ENCODE measurements at places on chromosomes 2 and 18.
A peak's percentile ranks its signal among the peaks of the same experiment; 100 is the strongest.

DNA sequence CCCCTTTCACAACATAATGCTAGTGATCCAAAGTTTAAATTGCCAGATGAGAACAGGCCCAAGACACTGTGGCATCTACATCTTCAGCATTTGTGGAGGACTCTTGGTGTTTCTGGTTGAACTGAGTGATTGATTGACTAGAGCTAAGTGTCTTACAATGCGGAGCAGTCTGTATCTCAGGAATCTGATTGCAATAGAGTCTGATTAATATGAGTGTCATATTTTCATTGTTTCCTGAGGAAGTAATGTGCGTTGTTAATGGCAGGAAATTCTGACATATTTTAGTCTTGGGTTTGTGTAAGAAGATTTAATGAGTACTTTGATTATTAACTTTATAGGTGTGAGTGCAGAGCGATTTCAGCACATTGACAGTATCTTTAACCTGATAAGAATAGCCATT, 82.0 kb upstream of the PROKR1 start:
- no peak for DNase-seq

GRCh38 chr18:8406186-8406867, 202.9 kb upstream of the RAB12 start:
- no peak for DNase-seq

- DNase-seq, result no peak
These were observed 92.6 kb upstream of the ITGA4 start for GRCh38 chr2:181364492-181365170.

DNA sequence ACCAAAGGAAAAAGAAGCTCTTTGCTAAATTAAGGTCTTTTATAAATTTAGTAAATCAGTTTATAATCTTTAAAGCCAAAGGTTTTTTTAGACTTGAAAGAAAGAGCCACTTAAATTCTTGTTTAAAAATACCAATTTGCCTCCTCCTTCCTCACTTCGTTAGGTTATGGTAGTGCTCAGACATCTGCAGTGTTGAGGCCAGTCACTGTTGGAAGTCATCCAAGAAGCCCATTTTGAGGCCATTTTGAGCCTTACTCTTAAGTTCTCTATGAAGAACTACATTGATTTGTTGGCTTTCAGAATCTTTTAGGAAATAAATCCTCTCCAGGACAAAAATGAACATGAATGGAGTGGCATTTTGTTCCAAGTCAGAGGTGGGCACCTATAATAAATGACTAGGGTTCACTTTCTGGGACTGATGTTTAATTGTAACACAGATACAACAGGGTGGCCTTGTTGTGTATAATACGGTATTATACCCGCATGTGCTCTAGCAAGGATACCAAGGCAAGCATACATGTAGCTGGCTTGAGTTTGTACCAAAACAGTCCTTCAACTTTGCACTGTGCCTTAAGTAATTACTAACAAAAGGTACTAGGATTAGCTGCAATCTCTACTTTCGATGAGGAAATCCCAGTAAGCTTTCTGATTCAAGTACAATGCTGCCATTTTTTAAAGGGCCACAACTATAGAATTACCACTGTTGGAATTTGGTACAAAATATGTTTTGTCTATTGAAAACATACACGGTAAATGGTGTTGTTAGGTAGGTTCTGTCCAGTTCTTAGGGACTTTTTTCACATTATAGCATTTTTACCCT, 22.8 kb downstream of the SLC66A3 start:
- DNase-seq, result no peak

GRCh38 chr2:209253544-209253943, 170.3 kb upstream of the MAP2 start:
- no peak for DNase-seq

DNA sequence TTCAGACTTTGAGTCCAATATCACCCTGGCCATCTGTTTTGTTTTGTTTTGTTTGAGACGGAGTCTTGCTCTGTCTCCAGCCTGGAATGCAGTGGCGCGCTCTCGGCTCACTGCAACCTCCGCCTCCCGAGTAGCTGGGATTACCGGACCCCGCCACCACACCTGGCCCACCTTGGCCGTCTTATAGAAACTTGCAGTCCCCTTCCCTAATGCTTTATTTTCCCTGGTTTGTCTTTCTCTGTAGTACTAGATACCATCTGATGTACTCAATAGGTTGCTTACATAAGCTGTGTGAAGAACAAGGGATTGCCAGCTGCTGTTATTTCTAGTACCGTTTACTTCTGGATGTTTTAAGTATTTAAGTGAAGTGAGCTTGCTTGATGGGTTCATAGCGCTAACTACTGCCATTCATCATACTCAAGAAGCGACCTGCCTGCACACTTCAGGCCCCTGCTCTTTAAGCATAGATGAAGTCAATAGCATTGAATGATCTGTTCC, 1.2 kb downstream of the RPL31 start:
- DNase-seq, result peak; percentile 11

GRCh38 chr2:234001380-234002160, 48.9 kb upstream of the SPP2 start:
- DNase-seq, result peak; percentile 27

- DNase-seq, result no peak
These were observed 29.2 kb upstream of the KCNS3 start for GRCh38 chr2:17849275-17849674.

DNA sequence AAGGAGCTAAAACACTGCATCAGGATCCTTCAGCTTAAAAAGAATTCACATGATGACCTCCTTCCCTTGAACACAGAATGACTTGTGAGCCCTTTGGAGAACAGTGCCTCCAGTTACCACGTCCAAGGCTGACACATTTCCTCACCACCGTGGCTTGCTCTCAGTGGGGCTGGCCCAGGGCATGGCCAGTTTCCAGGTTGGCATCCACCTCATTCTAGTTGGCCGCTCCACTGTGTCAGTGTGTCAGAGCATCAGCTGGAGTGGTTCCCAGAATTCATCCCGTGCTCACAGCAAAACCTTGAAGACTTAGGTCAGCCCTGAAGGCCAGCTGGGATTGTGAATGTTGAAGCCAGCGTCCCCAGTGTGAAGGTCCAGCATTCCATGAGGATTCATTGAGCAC, 158.5 kb downstream of the INSIG2 start:
- no peak for DNase-seq

DNA sequence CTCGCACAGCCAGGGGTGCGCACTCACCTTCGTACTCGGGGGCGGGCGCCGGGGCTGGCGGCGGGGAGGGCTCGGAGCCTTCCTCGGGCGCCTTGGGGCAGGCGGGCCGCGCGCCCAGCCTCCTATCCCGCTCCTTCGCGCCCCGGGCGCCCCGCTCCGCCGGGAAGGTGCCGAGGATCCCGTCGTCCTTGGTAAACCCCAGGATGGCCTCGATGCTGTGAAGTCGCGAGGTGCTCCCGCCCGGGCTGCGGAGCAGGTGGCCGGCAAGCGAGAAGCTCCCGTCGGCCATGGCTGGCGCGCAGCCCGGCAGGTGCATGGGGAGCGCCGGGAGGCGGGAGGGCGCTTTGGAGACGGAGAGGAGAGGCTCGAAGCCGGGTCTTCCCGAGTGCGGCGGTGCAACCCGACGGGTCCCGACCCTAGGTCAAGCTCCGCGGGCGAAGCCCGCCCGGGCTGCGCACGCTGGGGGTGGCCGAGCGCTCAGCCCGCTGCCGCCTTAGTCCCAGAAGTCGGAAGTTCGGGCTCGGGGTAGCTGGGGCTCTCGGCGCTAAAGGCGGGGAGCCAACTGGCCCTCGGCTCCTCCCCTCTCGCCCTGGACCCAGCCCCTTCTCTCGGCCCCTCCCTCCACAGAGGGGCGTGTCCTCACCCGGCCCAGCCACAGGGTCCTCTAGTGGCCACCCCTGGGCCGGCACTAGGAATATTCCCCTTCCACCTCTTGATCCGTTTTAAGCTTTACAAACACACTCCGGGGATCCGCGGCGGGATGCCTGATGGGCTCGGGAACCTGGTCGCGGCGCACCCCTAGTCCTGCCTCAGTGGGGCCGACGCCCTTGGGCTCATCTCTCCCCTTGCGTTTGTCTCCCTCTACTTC, at the start of gene RAX:
Gene RAX (minus strand): TSS at position 564 of the 868 bp plus-strand sequence. CDS start 248 bp downstream, at position 316.
- no peak for DNase-seq

- DNase-seq, result no peak
These were observed 1148.1 kb upstream of the FANCL start for GRCh38 chr2:59389240-59389639.

DNA sequence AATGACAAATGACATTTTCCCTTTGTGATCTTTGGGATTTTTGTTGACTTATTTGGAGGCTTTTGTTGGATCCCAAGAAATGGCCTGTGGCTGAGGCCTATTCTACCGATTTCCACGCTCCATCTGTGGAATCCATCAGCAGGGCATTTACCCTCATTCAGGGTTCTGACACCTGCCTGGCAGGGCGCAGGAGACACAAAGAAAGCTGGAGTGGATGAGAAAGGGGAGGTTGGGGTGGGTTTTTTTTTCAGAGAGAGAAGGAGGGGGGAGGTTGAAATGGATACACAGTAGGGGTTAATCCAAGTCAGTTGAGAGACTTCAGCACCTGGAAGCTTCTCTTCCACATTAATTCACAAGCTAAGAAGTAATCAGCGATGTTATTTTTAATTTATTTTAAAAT, 59.7 kb downstream of the PAX3 start:
- no peak for DNase-seq

- no peak for DNase-seq
These were observed 61.3 kb downstream of the PKP4 start for GRCh38 chr2:158518084-158518483.

- DNase-seq, result no peak
These were observed 44.0 kb downstream of the SDC1 start for GRCh38 chr2:20180676-20181648.

DNA sequence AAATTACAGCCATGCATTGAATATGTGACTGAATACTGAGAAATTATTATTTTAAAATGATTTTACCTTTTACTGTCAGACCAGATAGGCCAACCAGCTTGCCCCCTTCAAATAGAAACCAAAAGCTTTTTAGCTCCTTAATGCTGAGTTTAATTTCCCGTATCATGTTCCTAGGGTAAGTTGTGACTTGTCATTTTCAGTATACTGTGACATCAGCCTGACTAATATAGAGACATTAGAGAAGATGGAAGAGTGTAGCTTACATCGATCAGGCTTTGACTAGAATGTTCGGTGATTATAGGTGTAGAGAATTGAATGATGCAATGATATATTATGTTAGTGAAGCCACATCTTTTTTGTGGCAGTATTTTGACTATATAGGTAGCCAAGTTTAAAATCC, 50.6 kb upstream of the ZEB2 start:
- no peak for DNase-seq

- no peak for DNase-seq
These were observed 37.1 kb downstream of the B4GALT6 start for GRCh38 chr18:31647127-31647753.

- DNase-seq, result no peak
These were observed 2.4 kb downstream of the TRABD2A start for GRCh38 chr2:84878459-84878858.

GRCh38 chr2:4693266-4693665, 989.9 kb downstream of the DCDC2C start:
- DNase-seq, result no peak

DNA sequence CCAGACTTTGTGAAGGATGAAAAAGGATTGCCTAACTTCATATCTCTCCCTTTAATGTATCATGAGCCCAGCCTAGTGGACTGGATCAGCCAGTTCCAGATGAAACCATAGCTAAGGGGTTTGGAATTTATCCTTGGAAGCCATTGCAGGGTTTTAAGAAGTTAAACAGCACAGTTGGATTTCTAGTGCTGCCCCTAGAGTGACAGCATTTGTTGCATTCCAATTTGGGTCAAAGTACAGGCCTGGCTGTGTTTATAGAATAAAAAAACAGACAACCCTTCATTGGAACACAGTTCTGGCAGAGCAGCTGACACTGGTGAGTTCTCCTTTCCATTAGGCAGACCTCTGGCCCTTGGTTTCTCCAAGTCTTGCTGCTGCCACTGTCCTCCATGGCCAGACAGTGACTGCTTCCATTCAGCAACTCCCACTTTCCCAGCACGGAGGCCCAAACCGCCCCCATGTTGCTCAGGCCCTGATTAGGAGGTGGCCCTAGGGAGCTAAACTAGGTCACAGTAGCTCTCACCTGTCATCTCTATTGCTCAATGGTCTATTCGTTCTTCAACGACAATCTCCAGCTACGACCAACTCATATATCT, 8.0 kb downstream of the GPR39 start:
- no peak for DNase-seq

DNA sequence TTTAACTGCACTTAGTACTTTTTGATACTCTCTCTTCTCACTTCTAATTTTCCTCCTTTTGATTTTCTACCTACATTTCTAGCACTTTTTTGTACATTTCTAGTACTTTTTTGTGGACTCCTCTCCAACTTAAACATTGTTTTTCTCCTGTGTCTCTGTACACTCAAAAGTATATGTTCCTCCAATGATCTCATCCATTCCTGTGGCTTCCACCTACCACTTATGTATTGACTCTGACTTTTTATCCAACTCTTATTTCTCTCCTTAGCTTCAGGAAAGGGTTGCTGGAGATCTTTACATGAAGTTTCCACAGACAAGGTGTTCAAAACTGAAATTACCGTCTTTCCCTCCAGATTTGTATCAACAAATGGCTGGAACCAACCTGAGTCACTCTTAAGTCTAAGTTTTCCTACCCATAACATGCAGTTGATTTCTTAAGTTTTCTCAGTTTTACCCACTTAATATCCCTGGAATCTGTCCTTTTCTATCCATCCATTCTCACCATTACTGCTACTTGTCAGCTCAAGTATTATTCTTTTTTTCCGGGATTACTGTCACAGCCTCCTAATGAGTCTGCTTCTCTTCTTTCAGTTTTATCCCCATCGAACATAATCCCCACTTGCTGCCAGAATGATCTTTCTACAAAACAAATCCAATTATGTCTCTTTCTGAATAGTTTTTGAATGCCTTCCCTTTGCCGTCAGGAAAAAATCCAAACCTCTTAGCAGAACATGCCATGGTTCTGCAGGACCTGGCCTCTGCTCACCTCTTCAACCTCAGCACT, 22.6 kb upstream of the PELI1 start:
- no peak for DNase-seq

DNA sequence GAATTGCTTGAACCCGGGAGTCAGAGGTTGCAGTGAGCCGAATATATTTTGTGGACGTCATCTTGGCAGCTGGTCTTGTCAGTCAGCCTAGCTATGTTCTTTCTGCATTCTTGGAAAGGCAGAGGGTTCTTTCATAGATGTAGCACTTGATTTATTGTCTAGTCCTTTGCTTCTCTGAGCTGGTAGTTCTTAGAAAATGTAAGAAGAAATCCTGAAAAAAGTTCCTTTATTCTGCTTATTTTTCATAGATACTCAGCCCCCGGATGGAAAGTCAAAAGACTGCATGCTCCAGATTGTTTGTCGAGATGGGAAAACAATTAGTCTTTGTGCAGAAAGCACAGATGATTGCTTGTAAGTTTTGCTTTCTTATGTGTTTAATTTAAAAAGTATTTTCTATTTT, 21.3 kb downstream of the PLEKHB2 start:
- DNase-seq, result no peak

GRCh38 chr2:229297247-229297646, 26.2 kb upstream of the PID1 start:
- no peak for DNase-seq

Data from CD4-positive, alpha-beta memory T cell (primary cell).